Mesenteric fat pad (tissue), 1 donor: ENCODE measurements at places on chromosomes 7 and 10. TPM values are rescaled to one million over a fixed set of nuclear protein-coding genes. Genes with fewer than 3 reads are reported as not detected.

GRCh38 chr10:124592101-124592500 is 130.5 kb downstream of the LHPP start:
- no peak for DNase-seq

The MRLN gene
- total RNA-seq, result not detected

DNA sequence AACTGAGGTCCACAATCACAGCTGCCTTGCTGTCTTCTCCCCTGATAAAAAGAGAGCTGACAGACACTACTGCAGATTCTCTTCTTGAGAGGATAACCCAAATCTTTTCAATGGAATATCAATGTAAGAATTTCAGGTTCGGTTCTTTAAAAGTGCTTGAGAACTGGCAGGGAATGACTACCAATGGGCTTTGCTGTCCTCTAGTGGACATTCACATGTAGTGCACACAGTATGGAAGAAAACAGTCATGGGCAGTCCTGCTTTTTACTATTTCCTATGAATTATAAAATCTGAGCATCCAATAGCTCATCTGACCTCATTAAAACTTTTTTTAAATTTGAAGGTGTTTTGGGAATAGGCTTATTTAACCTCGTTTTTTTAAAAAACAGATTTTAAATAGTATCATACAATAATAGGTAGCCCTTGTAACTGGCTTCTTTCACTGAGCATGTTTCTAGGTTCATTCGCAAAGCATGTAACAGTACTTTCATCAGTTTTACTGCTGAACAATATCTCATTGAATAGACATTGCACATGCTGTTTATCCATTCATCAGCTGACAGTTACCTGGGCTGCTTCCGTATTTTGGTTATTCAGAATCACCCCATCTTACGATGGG is 18.3 kb downstream of the FZD9 start:
- no peak for DNase-seq

DNA sequence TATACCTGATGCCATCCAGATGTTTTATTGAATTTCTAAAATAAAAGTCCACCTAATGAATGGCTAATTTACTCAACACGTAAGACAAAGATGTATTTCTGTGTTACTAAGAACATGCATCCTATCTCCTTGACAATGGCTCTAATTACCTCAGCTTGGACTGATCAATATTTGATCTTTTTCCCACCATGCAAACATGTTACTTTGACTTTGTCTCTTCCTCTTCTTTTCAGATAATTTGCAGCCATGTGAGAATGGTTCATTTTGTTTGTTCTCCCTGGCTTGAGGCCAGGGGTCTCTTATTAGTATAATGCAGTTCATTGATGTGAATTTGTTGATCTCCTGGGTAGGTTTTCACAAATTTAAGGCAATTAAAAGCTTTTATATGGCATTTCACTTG is 302.1 kb downstream of the ADK start:
- DNase-seq, result no peak

DNA sequence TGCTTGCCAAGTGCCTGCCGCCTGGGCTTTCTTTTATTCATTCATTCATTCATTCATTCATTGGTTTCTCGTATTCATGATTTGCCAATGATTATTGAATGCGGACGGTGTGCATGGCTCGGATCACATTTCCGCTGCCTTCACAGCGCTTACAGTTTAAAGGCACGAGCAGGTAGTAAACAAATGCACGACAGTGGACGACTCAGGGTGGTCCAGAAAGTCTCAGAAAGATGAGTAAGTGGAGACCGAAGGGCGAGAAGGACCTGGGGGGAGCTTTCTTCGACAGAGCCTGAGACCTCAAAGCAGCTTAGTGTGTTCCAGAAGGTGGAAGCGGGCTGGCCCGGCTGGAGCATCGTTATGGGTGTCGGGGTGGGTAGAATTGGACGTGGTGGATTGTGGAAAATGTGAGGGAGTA is 506 bp downstream of the MCM10 start:
- DNase-seq, result no peak

The AKR1C3 gene
- 192 TPM for total RNA-seq

DNA sequence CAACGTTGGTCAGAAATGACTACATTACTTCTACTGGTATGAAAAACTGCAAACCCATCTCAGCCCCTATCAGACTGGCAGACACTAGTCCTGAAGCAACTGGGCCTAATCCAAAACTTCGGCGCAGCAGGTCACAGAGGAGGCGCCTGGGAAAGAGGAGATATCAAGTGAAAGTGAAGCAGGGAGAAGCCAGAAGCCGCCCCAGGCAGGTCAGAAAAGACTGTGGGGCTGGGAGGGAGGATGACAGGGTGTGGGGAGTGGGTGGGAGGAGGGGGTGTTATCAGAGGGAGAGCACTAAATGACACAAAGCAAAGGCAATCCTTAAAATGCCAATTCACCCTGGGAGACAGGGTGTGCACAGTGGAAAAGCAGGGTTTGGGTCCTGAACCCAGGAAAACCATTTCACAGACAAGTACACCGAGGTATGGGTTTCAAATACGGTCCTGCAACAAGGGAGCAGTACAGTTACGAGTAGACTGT is 731 bp downstream of the CHCHD3 start:
- DNase-seq, result no peak

The SMARCD3 gene
- 36.5 TPM for total RNA-seq

- no peak for DNase-seq
These were observed 7.3 kb upstream of the KLHDC10 start for GRCh38 chr7:130063036-130063435.

The ZNF853 gene
- 4.1 TPM for total RNA-seq

DNA sequence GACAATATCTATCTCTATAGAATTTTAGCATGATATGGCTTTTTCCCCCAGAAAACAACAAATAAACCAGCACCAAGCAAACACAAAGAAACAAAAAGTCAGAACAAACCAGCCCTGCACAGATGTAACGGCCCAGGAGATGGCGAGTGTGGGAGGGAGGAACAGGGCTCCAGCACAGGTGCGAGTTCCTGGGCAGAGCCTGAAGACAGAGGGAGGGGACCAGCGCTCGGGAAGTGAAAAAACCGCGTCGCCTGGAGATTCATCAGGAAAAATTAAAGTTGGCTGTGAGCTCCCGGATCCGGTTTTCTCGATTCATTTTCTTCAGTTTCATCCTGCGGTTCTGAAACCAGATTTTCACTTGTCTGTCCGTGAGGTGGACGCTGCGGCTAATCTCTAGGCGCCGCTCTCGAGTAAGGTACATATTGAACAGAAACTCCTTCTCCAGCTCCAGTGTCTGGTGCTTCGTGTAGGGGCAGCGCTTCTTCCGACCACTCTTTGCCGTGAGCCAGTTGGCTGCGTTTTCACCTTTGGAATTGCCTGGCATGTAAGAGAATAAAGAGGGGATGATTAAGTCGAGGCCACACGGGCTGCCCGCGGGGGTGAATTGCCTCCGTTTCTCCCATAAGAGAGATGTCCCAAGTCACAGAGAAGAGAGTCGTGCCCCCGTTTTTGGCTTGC is 2.3 kb downstream of the HOXA10 start:
- DNase-seq, result peak; percentile 47

- DNase-seq, result no peak
These were observed 118.5 kb downstream of the VTI1A start for GRCh38 chr10:112565434-112566053.

The AHR gene
- total RNA-seq, result 89.3 TPM

- DNase-seq, result no peak
These were observed 58.0 kb upstream of the PAX2 start for GRCh38 chr10:100687143-100688003.

The VPS37D gene
- 2.0 TPM for total RNA-seq

The RTKN2 gene
- 0.06 TPM for total RNA-seq

The SPDYE2B gene
- total RNA-seq, result not detected

DNA sequence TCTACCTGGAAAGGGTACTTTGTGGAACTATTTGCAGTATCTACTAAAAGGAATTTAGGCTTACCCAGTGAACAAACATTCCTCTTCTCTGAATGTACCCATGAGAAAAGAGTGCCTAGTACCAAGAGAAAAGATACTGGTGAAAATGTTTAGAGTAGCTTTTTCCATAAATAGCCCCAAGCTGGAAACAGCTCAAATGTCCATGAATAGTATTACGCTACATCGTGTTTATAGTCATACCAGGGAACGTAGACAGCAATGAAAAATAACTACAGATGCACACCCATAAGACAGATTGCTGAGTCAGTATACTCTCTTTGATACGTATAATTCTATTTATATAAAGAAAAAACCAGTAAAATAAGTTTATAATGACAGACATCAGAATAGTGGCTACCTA is 285.9 kb downstream of the KLF6 start:
- no peak for DNase-seq

GRCh38 chr10:124064676-124065075 is 28.7 kb downstream of the CHST15 start:
- no peak for DNase-seq

- DNase-seq, result no peak
These were observed 808.1 kb downstream of the GRID1 start for GRCh38 chr10:85558533-85558932.

GRCh38 chr7:5514440-5515035 is 90.9 kb upstream of the TNRC18 start:
- no peak for DNase-seq

DNA sequence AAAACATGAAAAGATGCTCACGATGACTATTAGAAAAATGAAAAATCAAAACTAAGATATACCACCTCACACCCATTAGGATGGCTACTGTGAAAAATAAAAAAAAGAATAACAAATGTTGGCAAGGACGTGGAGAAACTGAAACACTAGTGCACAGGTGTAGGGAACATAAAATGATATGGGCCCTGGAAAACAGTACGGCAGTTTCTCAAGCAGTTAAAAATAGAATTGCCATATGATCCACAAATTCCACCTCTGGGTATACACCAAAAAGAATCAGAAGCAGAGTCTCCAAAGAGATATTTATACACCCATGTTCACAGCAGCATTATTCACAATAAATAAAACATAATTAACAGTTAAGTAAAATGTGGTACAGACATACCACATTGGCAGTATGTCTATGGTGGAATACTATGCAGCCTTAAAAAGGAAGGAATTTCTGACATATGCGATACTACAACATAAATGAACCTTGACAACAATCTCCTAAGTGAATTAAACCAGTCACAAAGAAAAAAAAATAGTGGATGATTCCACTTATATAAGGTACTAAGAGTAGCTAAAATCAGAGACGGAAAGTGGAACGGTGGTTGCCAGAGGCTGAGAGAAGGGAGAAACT is 69.7 kb downstream of the KMT2C start:
- DNase-seq, result no peak

DNA sequence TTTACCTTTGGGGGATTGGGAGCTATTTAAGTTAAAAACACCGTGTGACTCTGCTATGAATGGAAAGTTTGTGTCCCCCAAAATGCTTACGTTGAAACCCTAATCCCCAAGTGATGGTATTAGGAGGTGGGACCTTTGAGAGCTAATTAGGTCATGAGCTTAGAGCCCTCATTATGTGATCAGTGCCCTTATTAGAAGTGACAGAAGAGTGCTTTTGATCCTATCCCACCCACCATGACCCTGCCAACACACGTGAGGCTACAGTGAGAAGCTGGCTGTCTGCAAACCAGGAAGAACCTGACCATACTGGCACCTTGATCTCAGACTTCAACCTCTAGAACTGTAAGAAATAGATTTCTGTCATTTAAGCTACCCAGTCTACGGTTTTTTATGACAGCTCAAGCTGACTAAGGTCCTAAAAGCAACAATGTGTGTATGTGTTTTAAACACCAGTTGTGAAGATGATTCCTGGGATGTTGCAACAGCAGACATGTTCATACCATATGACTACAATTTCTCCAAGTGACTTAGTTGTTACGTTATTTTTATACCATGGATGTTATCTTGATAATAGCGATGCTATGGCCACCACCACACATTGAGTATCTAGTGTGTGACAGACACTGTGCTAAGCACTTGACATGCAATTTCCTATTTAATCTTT is 124.4 kb downstream of the PIP4K2A start:
- no peak for DNase-seq

DNA sequence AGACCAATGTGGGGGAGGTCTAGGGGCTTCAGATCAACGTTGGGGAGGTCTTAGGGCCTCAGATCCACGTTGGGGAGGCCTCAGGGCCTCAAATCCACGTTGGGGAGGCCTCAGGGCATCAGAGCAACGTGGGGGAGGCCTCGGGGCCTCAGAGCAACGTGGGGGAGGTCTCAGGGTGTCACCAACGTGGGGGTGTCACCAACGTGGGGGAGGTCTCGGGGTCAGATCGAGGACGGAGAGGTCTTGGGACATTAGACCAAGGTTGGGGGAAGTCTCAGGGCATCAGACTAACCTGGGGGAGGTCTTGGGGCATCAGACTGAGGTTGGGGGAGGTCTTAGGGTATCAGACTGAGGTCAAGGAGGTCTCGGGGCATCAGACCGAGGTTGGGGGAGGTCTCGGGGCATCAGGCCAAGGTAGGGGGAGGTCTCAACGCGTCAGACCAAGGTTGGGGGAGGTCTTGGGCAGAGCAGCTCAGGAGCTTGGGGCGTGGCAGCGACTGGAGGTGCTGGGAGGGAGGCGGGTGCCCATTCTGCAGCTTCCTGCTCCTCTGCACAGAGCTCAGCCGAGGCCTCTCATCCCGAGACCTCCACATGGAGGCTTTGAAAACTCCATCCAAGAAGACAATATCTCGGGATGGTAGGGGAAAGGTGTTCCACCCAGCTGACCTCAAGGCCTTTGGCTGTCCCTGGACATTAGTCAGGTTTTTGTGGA is 159.8 kb downstream of the WDR37 start:
- DNase-seq, result peak; percentile 74
